ENCODE measurements at places on chromosomes 3 and 15. TPM values are rescaled to one million over a fixed set of nuclear protein-coding genes. Genes with fewer than 3 reads are reported as not detected.
A peak's percentile ranks its signal among the peaks of the same experiment; 100 is the strongest.

The AKAP13 gene
- total RNA-seq = 164 TPM

The ROPN1 gene
- not detected for total RNA-seq

The PCOLCE2 gene
- under 0.01 TPM for total RNA-seq

The DUOXA2 gene
- not detected for total RNA-seq

The ROBO2 gene
- total RNA-seq = 6.1 TPM

GRCh38 chr15:57566834-57567233 lies 24.9 kb upstream of the MYZAP start:
- peak; percentile 31 for DNase-seq

GRCh38 chr15:83499476-83499875 lies 52.3 kb downstream of the SH3GL3 start:
- DNase-seq = no peak

Measured in fibroblast of villous mesenchyme (primary cell).